Activated CD4-positive, alpha-beta T cell treated with anti-CD3 and anti-CD28 coated beads, Interleukin-2, amount 50 U/mL, for 4 hours (primary cell): ENCODE measurements at places on chromosomes 6 and 20.

DNA sequence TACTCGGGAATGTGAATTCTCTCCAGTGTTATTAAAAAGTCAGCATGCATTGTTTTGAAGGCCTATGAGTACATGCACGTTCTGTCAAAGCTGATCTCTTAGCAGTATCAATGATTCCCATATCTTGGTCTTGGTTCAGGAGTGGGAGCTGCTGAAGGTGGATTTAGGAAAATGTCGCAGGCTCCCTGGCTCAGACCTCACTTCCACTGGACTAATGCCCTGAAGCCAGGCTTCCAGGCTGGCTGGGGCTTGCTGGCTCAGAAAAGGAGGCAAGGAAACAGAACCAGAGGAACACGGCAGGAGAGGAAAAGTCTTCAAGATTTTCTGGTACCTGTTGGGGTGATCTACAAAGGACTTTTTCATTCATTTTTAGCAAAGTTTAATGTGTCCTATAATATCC, 81.6 kb downstream of the OLIG3 start:
- DNase-seq, result no peak

DNA sequence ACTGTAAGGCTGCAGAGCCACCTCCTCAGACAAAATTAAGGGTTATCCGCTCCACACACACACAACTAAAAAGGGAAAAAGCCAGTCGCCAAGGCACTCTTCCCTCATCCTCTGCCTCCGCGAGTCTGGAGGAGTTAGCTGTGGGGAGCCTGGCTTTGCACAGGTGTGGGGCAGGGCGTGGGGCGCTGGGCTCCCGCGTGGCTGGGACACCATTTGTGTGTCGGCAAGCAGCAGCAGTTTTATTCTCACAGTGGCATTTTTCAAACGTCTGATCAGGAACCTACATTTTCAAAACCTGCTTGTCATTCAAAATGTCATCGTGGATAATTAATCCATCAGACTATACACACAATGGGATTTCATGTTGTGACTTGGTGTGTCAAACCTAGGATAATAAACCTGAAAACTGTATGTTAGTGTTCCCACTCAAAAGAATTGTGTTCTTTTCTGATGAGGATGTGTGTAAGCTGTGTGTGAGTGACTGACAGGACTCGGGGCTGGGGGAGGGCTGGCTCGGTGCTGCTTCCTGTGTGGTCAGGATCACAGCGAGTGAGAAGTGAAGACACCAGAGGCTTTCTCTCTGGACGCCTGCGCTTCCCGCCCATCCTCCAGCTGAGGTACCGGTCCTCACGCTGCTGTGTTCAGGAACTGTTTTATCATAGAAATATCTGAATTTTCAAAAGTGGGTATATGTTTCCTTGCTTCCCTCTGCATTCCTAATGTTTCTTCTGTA, 83.1 kb downstream of the IRF4 start:
- DNase-seq, result peak; percentile 71

DNA sequence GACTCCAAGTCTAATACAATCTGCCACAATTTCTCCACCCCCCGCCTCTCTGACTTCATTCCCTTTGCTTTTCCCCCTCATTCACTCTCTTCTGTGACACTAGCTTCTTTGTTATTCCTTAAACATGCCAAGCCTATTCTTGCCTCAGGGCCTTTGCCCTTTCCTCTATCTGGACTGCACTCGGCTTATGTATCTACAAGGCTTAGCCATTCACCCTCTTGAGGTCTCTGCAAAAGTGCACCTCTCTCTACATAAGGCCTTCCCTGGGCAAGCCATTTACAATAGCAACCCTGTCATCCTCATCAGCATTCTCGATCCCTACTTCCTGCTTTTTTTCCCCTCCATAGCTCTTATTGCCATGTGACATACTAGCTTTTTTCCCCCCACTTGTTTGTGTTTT, 168.9 kb downstream of the PDSS2 start:
- DNase-seq, result no peak

- DNase-seq, result no peak
These were observed 135.5 kb upstream of the NUP153 start for GRCh38 chr6:17842014-17842776.

GRCh38 chr6:52595796-52596130, 18.9 kb upstream of the TRAM2 start:
- no peak for DNase-seq
